Stimulated activated naive B cell treated with anti-CD40 and anti-IgM and Interleukin-4, amounts not matched to agents 10 μg/mL and 1 μg/mL and 100 μg/mL, for 72 hours (primary cell): ENCODE measurements at places on chromosomes 6 and 20.

DNA sequence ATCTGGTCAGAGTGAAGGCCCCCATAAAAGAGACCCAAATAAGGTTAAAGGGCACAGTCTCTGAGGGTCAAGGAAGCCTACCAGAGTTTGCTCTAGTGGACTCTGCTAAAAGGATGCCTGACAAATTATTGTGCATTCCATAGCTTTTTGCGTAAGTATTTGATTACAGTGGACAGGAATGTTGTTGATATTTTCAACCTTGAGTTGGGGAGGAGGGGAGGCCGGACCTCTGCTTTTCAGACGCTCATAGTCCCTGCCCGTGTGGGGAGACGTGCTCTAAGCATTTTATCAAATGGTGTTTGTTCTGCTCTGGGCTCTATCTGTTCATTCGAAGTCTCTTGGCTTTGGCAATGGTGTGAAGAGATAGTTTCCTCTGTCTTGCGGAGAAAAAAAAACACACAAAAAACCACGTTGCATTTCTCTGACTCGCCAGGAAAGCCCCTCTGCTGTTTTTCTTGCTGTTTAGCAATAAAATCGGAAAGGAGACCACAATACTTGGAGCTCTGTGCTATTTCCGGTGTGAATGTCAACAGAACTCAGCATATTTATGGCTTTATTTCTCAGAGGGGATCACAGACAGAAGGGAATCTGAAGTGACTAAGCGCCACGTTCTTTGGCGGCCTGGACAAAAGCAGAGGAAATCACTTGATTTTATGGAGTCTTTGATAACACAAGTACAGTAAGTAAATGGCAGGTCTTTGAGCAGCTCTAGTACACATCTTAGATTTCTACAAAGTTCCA is 159.8 kb downstream of the ZFP64 start:
- DNase-seq: no peak

- DNase-seq: no peak
Observed at GRCh38 chr6:34414999-34415858, 10.6 kb downstream of the RPS10 start.

GRCh38 chr20:24379484-24379927 is 89.9 kb upstream of the SYNDIG1 start:
- DNase-seq: no peak

DNA sequence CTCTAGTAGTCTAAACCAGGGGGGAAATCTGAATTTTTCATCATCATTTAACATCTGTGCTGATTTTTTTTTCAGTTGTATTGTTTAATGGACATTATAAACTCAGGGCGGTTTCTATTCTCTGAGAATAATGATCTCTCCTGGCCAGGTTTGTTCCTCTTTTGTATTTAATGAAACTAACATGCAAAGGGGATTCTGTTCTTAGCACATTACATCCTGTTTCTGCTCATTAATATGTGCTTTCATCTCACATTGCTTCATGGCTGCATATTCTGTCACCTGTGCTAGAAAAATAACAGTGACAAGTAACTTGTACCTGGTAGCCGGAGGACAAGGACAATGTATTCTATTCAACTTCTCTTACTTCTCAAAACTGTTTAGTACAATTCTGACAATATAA is 806 bp downstream of the HLA-DOB start:
- DNase-seq: no peak

DNA sequence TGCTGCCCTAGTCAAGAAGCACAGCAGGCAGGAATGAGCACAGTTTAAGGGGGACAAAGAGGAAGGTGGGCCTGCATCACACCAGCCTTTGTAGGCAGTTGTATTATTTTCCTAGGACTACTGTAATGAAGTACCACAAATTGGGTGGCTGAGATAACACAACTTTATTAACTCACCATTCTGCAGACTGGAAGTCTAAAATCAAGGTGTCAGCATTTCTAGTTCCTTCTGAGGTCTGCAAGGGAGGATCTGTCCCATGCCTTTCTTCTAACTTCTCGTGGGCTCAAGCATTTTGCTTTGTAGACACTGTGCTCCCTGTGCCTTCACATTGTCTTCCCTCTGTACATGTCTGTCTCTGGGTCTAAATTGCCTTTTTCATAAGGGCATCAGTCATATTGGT is 488.5 kb upstream of the JARID2 start:
- DNase-seq: no peak

DNA sequence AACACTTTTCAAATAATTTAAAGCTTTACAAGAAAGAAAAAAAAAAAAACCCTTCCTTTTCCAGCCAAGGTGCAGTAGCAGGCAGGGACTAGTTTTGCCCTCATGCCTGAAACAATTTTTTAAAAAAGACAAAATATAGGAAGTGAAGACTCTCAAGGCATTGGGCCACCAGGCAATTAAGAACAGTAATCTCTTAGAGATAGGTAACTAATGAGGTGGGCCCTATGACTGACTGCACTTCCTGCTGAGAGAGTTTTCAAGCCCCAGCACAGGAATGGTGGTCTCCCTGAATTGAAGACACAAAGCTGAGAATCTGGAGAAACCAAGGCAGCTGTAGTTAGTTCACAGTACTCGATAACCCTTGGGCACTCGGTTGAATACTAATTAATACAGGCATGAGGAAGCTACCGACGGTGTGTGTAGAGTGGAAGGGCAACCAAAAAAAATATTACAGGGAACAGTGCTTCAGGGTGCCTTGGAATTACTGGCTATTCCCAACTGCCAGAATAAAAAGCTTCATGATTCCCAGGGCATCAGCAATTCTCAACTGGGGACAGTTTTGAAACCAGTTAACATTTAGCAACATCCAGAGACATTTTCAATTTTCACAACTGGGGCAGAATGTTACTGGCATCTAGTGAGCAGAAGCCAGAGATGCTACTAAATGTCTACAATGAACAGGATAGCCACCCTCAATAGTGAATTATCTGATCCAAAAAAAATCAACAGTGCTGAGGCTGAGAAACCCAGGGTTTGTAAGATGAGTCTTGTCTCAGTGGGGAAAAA is 36.0 kb upstream of the PLN start:
- no peak for DNase-seq

DNA sequence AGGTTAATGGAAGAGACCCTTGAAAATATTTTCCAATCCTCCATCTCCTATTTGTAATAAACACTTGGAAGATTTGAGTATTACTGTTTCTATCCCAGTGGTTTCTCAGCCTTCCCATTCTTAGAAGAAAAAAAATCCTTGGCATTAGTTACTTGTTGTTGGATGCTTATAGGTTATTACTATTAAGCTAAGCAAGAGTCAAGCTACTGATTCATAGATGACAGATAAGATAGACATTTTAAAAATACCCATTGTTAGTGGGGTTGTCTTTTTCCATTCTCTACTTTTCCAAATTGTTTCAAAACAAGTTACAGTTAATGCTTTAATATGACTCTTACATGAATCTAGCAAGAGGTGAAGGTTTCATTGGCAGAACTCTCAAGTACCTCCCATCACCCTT is 158.5 kb downstream of the HIVEP2 start:
- no peak for DNase-seq

- no peak for DNase-seq
Observed at GRCh38 chr20:31721408-31722256, 1.0 kb downstream of the BCL2L1 start.

GRCh38 chr20:16111852-16112412 is 461.3 kb downstream of the KIF16B start:
- no peak for DNase-seq

- no peak for DNase-seq
Observed at GRCh38 chr6:163820745-163821458, 406.4 kb downstream of the QKI start.

- no peak for DNase-seq
Observed at GRCh38 chr6:33809594-33809993, 5.8 kb upstream of the MLN start.

DNA sequence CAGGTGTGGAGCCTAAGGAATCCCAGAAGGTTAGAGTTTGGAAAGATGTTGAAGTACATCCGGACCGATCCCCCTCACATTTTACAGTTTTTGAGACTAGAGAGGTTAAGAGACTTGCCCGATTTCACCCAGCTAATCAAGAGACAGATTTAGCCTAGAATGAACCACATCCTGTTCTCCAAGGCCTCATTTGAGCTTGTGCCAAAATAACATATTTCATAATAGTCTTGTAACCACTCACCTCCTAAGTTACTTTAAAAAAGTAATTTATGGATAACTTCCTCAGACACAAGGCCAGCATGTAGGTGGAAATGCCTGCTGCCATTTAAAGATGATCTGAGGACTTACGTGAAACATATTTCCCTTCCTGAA is 39.8 kb upstream of the ARHGAP18 start:
- no peak for DNase-seq

GRCh38 chr6:63799313-63799712 is 163.7 kb downstream of the PHF3 start:
- DNase-seq: no peak

- no peak for DNase-seq
Observed at GRCh38 chr20:56702931-56703840, 74.1 kb downstream of the TFAP2C start.

DNA sequence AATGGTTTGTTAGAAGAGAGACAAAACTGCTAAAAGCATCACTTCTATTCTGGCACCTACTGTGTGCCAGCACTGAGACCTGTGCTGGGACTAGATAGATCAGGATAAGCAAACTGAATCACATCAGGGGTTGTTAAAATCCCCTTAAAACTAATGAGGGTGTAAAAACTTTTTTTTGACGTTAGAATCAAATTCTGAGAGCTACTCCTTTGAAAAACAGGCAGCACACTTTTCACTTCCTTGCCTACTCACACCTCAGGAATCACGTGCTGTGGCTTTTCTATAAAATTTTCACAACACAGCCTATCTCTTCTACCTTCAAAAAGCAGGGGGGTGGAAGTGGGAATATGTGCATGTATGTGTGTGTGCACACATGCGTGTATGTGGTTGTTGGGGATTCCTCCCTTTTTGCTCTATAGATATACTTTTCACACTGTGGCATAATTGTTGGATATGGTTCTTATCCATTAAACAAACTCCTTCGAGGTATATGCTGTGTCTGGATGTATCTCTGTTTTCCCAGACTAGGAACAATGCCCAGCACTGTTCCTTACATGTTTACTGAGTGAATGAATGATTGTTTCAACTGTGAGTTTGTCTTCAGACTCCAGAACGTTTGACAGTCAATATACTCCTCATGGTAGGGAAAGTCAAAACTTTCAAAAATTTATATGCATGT is 105.4 kb downstream of the FYN start:
- DNase-seq: no peak

- no peak for DNase-seq
Observed at GRCh38 chr6:149093643-149094042, 223.9 kb upstream of the TAB2 start.

GRCh38 chr20:58235010-58235409 is 6.6 kb upstream of the ANKRD60 start:
- DNase-seq: no peak

- DNase-seq: no peak
Observed at GRCh38 chr20:21240394-21240793, 62.7 kb upstream of the XRN2 start.

- no peak for DNase-seq
Observed at GRCh38 chr20:14984768-14985622, 647.6 kb upstream of the FLRT3 start.

DNA sequence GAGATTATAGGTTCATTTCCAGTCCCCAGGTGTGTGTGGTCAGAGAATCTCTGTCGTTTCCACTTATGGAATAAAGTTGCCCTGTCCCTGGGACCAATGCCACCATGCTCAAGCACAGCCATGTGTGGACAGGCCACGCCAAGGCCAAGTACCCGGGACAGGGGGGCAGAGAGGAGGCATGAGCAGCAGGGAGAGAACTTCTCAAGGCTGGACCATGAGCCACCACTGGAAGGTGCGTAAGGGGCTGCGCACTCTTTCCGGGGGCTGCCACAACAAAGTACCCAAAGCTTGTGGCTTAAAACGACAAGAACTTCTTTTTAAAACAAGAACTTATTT is 209.2 kb upstream of the KCNQ5 start:
- no peak for DNase-seq

DNA sequence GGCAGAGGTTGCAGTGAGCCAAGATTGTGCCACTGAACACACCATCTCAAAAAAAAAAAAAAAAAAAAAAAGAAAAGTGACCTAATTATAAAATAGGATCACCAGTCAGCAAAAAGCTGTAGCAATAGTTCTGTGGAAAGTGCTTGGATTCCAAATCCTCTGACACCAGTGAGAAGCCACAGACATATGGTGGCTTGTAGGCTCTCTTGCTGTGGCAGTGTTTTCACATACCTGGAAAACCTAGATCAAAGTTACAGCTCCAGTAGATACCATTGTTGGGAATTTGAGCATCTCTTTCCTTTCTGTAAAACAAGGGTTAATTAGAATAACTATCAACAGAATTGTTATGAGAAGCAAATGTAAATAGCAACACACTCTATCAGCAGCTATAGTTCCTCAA is 4.1 kb downstream of the CCDC170 start:
- DNase-seq: no peak

GRCh38 chr6:39137245-39137644 is 22.3 kb upstream of the SAYSD1 start:
- DNase-seq: no peak

- no peak for DNase-seq
Observed at GRCh38 chr6:92496527-92496926, 922.8 kb downstream of the EPHA7 start.

GRCh38 chr20:53412577-53413185 is 181.0 kb downstream of the ZNF217 start:
- no peak for DNase-seq

GRCh38 chr20:62583424-62583920 is 58.8 kb upstream of the SLCO4A1 start:
- no peak for DNase-seq

- DNase-seq: no peak
Observed at GRCh38 chr6:121540210-121540609, 104.8 kb downstream of the GJA1 start.

- DNase-seq: no peak
Observed at GRCh38 chr6:125258651-125259353, 43.0 kb downstream of the HDDC2 start.

GRCh38 chr6:27296106-27296783 is 15.8 kb downstream of the POM121L2 start:
- DNase-seq: no peak

DNA sequence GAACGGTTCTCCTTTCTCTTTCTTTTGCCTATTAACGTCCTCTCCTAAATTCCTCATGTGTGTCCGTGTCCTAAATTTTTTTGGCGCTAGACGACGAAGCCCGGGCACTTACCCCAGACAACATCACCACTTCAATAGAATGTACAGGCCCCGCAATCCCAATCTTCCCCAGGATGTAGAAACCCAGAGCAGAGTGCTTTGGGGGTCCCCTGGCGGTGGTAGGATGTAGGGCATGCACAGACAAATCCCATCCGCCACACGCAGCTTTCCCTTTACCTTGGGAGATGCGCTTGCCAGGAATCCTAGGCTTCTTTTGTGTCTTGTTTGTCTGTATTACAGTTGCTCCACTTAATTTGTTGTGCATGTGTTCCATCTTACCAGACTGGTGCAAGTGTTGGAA is 417.3 kb upstream of the ARID1B start:
- DNase-seq: no peak

- DNase-seq: no peak
Observed at GRCh38 chr6:153084393-153084792, 46.7 kb downstream of the RGS17 start.

DNA sequence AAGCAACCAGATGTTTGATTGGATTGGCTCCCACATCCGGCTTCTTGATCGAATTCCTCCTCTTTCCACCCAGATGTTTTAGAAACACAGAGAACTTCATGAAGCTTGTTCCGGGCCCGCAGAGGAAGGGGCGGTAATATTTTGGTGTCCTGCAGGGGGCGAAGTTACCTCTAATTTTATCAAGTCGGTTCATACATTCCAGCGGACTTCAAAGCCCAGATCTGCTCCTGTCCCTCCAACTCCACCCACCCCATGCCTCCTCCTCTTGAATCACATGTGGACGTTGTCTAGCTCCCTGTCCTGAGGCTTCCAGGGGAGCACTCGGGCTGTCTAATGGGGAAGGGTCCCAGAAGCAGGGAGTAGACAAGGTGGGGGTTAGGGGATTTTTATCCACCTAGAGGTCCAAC is 2.9 kb upstream of the BMP6 start:
- DNase-seq: peak; percentile 51
